ENCODE measurements at places on chromosomes 5 and 9.

DNA sequence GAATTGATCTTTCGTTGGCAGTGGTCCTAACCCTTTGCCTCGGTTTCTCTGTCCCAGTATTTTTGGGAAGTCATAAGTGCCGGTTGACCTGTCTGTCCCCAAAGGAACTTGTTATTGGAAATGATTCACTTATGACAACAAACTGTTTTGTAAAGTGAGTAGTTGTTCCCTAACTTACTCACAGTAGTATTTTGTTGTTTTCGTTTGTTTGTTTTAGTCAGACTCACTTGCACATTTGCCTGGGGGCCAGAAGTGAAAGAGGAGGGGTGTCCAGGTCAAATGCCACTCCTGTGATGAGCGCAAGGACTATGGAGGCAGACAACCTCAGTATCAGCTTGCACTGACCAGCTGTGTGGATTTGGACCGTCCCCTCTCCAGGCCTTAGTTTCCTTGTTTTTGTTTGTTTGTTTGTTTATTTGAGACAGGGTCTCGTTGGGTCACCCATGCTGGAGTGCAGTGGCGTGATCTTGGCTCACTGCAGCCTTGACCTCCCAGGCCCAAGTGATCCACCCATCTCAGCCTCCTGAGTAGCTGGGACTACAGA lies 47.3 kb downstream of the ANKRD55 start:
- no peak for DNase-seq

- no peak for DNase-seq
These were observed 92.7 kb upstream of the BOD1 start for GRCh38 chr5:173709145-173709544.

GRCh38 chr5:148708854-148709253 lies 54.5 kb upstream of the HTR4 start:
- DNase-seq = no peak

- no peak for DNase-seq
These were observed 212.3 kb upstream of the ATP10B start for GRCh38 chr5:161064297-161064696.

DNA sequence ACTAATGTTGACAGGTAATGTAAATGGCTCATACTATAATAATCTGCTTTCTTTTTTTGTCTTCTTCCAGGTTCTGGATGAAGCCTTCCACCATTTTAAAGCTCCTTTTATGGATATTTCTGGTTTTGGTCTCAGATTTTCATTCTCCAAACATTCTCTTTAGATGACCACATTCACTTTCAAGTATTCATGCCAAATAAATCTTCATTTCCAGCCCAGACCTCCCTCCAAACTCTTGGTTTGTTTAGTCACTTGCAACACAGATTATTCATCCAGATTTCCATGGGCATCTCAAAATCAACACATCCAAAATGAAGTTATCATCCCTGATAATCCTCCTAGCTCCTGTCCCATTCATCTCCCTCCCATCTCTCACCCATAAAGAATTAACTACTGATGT lies 40.3 kb upstream of the SVEP1 start:
- DNase-seq = peak; percentile 69

DNA sequence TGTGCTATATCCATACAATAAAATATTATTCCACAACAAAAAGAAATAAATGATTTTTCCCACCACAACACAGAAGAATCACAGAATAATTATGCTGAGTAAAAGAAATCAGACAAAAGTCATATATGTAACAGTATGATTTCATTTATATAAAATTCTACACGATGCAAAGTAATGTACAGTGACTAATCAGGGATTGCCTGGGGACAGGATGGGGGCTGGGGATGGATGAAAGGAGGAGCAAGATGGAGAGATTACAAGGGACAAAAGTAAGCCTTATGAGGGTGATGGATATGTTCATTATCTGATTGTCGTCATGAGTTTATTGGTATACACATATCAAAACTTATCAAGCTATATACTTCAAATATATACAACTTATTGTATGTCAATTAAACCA lies 154.0 kb downstream of the FBN2 start:
- DNase-seq = no peak

DNA sequence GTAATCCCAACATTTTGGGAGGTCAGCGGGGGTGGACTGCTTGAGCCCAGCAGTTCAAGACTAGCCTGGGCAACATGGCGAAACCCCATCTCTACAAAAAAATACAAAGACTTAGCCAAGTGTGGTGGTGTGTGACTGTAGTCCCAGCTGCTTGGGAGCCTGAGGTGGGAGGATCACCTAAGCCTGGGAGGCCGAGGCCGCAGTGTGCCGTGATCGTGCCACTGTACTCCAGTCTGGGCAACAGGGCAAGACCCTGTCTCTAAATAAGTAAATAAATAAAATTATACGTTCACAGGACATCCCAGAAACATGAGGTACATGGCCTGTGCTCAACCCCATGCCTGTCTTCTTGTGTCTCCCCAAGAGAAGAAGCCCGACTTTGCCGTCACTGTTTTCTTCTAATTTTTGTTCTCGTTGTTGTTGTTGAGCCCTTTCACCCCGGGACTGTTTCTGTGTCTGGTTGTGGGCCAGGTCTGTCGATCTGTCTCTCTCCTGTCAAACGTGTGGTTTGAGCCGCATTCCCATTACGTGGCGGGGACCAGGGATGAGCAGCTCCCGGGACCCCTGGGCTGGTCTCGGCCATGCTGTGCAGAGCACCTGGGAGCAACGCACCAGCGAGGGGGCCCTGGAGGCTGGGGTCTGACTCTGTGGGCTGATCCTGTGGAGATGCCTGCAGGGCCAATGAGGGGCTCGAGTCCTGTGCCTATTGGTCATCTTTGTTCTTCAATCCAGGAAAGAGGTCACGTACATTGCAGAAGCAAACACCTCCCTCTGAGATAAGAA lies 32.2 kb downstream of the NACC2 start:
- no peak for DNase-seq

- DNase-seq = peak; percentile 36
These were observed 31.6 kb upstream of the F2RL1 start for GRCh38 chr5:76787237-76787636.

Measured in GM23248 (cell line).